ENCODE measurements at places on chromosomes 1 and 21.

- no peak for DNase-seq
These were observed 177.5 kb downstream of the COP1 start for GRCh38 chr1:176029609-176030008.

- DNase-seq: no peak
These were observed 8.7 kb downstream of the TMPRSS3 start for GRCh38 chr21:42387164-42387563.

- DNase-seq: no peak
These were observed 19.0 kb downstream of the GNG12 start for GRCh38 chr1:67814121-67814772.

DNA sequence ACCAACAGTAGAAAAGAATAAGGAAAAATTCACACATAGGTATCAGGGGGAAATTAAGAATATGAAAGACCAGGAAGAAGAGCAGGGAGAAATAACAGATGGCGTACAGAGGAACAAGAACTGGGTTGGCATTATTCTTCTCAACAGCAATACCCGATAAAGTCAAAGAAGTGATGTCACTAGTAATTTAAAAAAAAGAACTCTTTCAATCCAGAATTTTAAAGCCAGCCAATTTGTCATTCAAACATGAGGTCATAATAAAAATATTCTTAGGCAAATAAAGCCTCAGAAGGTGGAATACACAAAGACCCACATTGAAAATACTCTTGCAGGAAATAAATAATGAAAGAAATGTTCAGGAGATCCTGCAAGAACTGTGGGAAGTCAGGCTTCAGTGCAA, 8.8 kb downstream of the NCMAP start:
- no peak for DNase-seq

GRCh38 chr21:26112127-26112742, 58.3 kb downstream of the APP start:
- DNase-seq: no peak

- no peak for DNase-seq
These were observed 83.0 kb downstream of the RYR2 start for GRCh38 chr1:237124856-237125462.

GRCh38 chr1:198500096-198500495, 40.4 kb downstream of the ATP6V1G3 start:
- no peak for DNase-seq

DNA sequence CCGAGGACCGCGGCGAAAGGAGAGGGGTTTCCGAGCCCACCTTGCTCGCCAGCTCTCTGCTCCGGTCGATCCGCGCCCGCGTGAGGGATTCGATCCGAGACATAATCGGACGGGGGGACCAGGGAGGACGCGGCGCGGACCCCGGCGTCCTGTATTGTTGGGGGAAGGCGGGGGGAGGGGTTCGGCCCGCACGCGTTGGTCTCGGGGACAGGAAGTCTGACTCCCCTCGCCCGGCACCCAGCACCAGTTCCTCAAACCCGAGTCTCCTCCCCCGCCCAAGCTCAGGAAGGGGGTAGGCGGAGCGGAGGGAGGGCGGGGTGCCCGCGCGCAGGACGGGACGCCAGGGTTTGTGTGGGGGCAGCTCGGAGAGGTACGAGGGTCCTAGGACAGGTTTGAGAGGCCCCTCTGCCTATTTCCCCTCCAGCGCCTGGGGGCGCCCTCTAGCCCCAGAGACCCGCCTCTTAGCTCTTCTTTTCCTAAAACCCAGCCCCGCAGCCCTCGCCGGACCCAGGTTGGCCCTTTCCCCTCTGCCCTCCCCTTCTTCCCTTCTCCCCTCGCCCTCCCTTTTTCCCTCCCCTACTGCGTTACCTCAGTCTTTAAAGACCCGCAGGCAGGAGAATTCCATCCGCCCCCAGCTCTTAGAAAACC, at the start of gene ARHGEF2:
TSS of gene ARHGEF2 (minus strand) at position 223 of the 648 bp plus-strand sequence. CDS start at position 103, 120 bp downstream.
- DNase-seq: peak; percentile 44

- no peak for DNase-seq
These were observed 697 bp downstream of the AGO3 start for GRCh38 chr1:35931446-35932157.

- DNase-seq: no peak
These were observed 278.0 kb downstream of the HLX start for GRCh38 chr1:221157026-221157761.

DNA sequence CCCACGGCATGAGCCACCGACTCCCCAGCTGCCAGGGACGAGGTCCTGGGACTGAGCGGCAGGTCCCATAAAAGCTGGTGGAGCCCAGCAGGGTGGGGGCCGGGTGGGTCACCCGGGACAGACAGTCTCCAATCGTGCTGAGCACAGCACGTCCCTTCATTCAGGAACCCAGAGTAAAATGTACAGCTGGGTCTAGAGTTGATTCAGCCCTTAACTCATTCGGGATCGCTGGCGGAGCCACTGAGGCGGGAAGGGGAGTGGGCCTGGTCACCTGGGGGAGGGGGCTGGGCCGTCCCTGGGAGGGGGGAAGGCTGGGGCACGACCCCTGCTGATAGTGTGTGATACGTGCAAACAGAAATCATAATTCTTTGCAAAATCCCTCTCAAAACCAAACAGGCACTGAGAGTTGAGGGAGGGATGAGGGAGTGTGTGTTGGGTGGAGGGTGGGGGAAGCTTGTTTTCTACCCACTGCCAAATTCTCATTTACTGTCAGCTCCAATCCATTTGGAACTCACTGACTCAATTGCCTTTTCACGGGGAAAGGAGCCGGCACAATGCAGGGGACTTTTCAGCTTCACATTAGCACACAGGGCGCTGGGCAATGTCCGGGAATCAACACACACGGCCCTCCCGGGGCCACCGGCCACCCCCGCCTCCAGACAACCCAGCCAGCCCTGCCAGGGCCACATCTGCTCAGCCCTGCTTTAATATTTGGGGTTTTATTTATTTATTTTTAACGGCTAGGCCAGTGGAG, 13.8 kb downstream of the CASZ1 start:
- DNase-seq: no peak

DNA sequence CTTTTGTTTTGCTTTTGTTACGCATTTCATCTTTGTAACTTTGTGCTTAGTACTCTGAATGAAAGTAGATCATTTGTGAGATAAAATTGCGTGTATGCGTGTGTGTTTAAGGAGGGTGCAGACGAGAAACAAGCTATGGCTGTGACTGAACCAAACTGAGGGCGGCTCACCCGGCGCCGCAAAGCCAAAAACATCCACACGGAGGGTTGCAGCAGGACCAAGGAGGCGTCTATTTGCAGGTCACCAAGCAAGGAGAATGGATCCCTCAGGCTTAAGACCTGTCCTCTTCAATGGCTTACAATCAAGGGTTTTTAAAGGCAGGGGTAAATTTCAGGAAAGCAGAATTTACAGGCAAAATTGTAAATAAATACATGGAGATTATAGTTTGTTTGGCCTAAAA, 12.8 kb downstream of the GCSAML start:
- DNase-seq: no peak

DNA sequence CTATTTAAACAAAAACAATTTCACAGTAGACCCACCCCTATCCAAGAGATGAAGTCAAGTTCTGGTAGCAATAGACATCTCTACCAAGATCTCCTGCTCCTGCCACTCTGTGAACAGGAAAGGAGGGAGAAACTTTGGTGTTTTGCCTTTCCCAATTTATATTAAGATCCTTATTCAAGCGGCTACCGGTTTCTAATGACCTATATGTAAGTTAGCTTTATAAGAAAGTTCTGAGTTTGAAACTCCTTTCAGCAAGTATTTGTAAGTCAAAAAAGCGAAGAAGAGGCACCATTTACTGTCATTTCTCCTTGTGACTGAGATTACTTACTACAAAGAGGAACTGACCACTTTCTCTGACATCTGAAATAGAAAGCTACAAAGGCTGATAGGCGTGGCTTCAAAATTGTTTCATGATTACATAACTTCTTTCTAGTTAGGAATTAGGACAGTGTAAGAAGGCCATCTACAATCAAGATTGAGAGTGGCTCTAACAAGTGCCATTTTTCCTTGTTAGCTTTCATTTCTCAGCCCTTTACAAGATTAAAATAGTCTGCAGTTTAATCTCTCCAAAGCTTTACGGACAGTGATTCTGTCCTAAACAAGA, at the start of gene MNDA:
TSS of gene MNDA (plus strand) at position 448 of the 604 bp plus-strand sequence. CDS start 10,803 bp downstream, outside the sequence.
- no peak for DNase-seq

GRCh38 chr1:62382658-62382955, 54.2 kb upstream of the USP1 start:
- DNase-seq: no peak

- DNase-seq: no peak
These were observed 28.8 kb upstream of the TRIM17 start for GRCh38 chr1:228445490-228445842.

DNA sequence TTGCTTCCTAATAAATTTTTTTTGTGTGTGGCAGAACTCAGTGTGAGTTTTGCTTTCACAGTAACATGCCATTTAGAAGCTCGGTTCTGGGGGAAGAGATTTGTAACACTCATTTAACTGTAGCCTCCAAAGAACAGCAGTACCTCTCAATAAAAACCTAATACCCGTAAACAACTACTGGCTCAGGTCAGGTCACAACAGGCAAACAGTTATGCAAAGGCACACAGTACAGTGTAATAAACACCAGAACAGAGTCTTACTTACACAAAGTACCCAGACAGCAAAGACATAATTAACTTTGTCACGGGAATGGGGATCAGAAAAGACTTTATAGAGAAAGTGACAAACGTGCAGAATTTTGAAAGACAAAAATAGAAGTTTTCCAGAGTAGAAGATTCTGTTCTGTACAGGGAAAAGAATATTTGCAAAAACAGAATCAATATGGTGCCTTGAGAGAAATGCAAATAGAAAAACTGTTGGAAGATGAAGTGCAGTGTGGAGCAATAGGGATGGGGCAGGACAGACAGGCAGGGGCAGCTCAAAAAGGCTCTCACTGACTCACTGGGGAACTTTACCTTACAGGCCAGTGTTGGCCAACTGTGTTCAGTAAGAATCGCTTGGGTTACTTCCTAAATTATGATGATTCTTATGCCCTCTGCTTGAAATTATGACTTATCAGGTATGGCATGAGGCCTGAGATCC, 38.8 kb downstream of the EGLN1 start:
- no peak for DNase-seq

- no peak for DNase-seq
These were observed 520.5 kb downstream of the SMYD3 start for GRCh38 chr1:245986404-245987218.

Data from hypothalamus (tissue), 51 donors.